Pancreas (tissue), 10 donors: ENCODE measurements at places on chromosomes 2 and 18. TPM values are rescaled to one million over a fixed set of nuclear protein-coding genes. Genes with fewer than 3 reads are reported as not detected.

DNA sequence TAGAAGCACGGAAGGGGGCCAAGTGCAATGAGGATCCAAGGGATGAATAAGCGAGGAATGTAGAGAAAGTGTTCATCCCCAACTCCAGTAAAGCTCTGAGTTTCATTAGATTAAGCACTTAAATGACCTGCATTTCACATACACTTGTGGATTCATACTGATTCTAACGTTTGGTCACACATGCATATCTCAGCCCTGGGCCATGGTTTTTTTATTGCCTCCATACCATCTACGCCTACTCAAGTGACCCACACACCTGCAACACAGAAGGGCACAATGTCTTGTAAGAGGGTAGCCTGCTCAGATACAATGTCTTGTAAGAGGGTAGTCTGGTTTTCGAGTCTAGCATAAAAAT, 566 bp upstream of the MRPS5 start:
- no peaks in the 10 kb centered on the region for H3K36me3 ChIP-seq
- DNase-seq = no peak
- peaks cover 11% of the 10 kb centered on the region for H3K4me1 ChIP-seq
- H3K27me3 ChIP-seq = no peaks in the 10 kb centered on the region

- no peaks in the 10 kb centered on the region for H3K36me3 ChIP-seq
- no peaks in the 10 kb centered on the region for H3K27me3 ChIP-seq
- no peak overlapping the region for H3K4me3 ChIP-seq
- H3K27ac ChIP-seq = no peak overlapping the region
- H3K4me1 ChIP-seq = no peaks in the 10 kb centered on the region
- DNase-seq = no peak
Measured at GRCh38 chr2:169108099-169108884, 38.9 kb downstream of the DHRS9 start.

DNA sequence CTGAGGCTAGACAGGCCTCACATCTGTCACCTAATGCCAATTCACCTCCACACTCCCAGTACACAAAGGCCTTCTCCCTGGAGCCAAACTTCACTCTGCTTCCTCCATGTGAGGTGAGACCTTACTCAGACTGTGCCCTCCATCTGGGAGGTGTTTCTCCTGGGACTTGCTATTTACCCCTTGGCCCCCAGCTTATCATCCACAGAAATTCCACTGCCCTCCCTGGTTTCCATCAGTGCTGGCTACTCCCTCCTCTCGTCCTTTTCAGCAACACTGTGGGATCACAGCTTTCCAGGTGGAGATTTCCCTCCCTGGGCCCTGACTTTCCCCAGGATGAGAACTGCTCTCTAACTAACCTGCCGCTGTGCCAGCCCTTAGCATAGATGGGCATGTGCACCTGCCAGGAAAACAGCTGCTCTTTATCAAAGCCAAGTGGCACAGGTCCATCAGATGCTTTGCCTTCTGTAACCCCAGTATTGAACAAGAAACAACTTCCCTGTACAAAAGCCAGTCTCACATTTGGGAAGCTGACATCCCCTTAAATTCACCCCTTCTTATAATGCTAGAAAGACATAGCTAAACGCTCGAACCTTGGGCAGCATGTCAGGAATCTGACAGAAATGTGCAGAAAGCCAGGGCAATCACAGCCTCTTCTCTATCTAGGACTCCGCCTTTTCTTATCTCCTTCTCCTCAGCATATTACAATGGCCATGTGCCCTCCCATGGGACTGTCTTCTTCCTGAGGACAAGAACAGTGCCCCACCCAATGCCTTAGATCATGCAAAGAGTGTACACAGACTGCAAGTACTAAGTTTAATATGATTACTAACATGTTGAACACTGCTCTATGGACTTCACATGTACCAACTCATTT, 535.5 kb upstream of the ID2 start:
- no peaks in the 10 kb centered on the region for H3K27me3 ChIP-seq
- DNase-seq = peak; percentile 46
- H3K4me1 ChIP-seq = peaks cover 4% of the 10 kb centered on the region
- no peak overlapping the region for H3K4me3 ChIP-seq
- H3K27ac ChIP-seq = peak overlapping the region; percentile 33
- H3K36me3 ChIP-seq = no peaks in the 10 kb centered on the region

- no peaks in the 10 kb centered on the region for H3K4me1 ChIP-seq
- H3K27me3 ChIP-seq = no peaks in the 10 kb centered on the region
- no peak for DNase-seq
- no peak overlapping the region for H3K4me3 ChIP-seq
- peaks cover 39% of the 10 kb centered on the region for H3K36me3 ChIP-seq
- H3K27ac ChIP-seq = no peak overlapping the region
Measured at GRCh38 chr2:230205034-230205433, 14.8 kb downstream of the SP110 start.

GRCh38 chr2:113061241-113061640, 2.2 kb downstream of the IL36RN start:
- no peaks in the 10 kb centered on the region for H3K4me1 ChIP-seq
- H3K36me3 ChIP-seq = no peaks in the 10 kb centered on the region
- H3K27ac ChIP-seq = no peak overlapping the region
- H3K27me3 ChIP-seq = no peaks in the 10 kb centered on the region
- H3K4me3 ChIP-seq = no peak overlapping the region
- DNase-seq = no peak

- DNase-seq = no peak
- H3K4me3 ChIP-seq = no peak overlapping the region
- H3K27ac ChIP-seq = no peak overlapping the region
Measured at GRCh38 chr2:233422050-233422639, 67.9 kb downstream of the DGKD start.

DES gene
- 1.2 TPM for total RNA-seq

NEURL3 gene
- total RNA-seq = 13.6 TPM

WDFY1 gene
- total RNA-seq = 13.5 TPM

ERFE gene
- not detected for total RNA-seq
